Stimulated activated CD4-positive, alpha-beta T cell treated with anti-CD3 and anti-CD28 coated beads, Interleukin-4, amount 100 ng/mL, for 1 hour (primary cell): ENCODE measurements at places on chromosomes 12 and 14.

DNA sequence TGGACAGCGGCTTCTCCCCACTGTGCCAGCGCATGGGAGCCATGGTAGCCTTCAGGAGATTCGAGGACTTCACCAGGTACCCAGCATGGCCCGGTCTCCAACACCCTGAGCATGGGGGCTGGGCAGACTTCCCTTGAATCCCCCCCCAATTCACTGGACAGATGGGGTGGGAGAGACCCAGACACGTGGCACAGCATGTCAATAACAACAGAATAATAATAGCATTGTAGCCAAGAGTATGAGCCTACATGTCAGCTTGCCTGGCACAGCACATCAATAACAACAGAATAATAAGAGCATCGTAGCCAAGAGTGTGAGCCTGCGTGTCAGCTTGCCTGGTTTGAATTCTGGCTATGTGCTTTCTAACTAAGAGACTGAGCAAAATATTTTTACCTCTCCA lies 76.4 kb downstream of the FOXN4 start:
- no peak for DNase-seq

- no peak for DNase-seq
Measured at GRCh38 chr12:56029166-56029519, 8.3 kb downstream of the IKZF4 start.

DNA sequence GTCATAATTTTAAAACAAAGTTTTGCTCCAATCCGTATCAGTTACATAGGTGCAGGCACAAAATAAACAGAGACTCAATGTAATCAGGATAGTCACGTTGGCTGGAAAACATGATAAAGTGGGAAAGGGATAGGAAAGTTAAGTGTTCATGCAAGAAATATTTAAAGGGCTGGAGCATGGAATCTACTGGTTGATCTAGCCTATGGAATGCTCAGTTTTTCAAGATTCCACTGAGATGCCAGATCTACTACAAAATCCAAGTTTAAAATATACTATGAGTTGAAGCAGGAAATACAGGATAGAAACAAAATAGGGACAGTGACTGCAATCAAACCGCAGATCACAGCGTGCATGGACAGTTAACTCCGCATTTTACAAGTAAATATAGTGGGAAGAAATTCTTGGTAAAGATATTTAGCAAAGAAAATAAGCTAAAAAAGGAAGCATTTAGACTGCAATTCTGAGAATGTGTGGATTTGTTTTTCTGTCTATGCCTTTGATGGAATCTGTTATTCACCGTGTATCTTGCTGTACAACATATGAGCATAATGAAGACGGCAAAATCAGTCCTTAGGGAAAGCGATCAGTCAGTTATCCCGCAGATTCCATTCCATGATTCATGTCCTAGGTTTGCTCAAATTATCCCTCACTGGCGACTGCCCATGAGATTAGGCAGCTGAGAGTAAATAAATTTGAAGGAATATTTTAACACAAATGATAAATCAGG lies 1044.3 kb downstream of the FLRT2 start:
- DNase-seq: no peak

- DNase-seq: no peak
Measured at GRCh38 chr12:29396774-29397173, 15.8 kb upstream of the ERGIC2 start.

DNA sequence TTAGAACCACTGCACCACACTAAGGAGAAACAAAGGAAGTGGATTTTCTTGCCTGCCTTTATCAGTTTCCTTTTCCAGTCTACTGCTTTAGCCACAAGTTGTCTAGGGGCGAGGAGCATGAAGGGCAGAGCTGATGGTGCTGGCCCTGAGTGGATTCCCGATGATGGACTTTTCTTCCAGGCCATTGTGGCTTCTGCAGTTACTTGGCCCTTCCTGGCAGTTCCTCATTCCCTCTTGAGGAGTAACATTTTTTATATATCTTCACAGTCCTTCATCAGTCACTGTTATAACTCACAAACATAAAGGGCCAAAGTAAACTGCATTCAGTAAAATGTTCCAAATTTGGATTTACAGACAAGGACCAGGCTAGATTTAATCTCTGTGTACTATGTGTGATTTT lies 61.2 kb upstream of the SRSF5 start:
- DNase-seq: no peak

GRCh38 chr12:58657190-58657589 lies 263.1 kb downstream of the LRIG3 start:
- no peak for DNase-seq

DNA sequence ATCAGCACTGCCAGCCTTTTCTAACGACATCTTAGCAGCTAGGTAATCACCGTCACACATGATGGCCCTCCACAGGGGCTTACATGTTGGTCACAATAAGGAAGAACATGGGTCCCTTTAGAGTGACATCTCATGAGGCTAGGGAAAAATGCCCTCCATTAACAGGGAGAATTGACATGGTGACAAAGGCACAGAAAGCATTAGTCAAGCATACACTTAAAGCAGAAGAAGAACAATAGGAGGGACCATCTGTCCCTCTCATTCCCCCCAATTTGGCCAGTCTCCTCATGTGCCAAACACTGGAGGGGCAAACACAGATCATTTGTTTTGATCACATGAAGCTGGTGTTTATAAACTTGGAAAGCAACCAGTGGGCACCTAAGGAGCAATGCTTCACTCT lies 78.0 kb downstream of the GRIP1 start:
- DNase-seq: no peak
